ENCODE measurements at places on chromosomes 7 and 10.

DNA sequence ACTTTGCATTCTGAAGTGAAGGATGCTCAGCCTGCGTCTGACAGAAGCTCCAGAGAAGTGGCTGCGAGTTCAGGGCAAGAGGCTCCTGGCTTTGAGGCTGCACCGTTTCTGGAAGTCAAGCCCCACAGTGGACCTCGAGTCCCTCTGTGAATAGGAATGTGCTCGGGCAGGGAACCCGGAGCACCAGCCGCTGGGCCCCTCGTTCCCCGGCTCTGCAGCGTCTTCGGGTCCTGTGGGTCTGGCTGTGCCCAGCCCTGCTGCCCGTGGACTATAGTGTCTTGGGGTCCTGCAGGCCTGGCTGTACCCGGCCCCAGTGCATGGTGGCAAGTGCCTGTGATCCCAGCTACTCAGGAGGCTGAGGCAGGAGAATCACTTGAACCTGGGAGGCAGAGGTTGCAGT, 45.3 kb upstream of the PRKAR1B start:
- DNase-seq, result no peak

DNA sequence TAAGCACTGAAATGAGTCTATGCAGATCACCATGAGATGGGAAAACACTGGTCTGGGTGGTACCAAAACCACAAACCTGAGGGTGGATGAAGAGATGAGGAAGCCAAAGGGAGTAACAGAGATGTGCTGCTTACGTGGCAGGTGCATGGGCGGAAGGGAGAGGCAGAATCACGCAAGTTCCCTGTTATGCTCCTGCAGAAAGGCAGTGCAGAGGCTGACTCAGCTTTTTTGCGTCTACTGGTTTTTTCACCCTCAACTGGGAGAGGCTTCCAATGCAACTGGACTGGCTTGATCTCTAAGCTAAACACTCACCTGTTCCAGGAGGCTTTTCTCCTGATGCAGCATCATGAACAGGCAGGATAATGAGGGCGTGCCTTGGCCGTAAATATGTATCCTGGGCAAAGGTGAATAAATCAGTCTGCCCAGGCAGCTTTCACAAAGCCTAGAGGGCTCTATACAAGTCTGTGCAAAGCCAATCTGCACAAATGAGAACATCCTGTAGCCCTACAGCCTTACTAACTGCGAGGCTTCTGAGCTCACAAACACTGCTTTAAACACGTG, 95.4 kb upstream of the AFAP1L2 start:
- no peak for DNase-seq

- DNase-seq, result no peak
Observed at GRCh38 chr7:92368741-92369140, 78.5 kb upstream of the GATAD1 start.

- no peak for DNase-seq
Observed at GRCh38 chr7:3168370-3168769, 124.7 kb upstream of the CARD11 start.

- no peak for DNase-seq
Observed at GRCh38 chr7:92595281-92595680, 5.1 kb upstream of the FAM133B start.

GRCh38 chr7:108605559-108606201, 36.0 kb downstream of the DNAJB9 start:
- peak; percentile 46 for DNase-seq

DNA sequence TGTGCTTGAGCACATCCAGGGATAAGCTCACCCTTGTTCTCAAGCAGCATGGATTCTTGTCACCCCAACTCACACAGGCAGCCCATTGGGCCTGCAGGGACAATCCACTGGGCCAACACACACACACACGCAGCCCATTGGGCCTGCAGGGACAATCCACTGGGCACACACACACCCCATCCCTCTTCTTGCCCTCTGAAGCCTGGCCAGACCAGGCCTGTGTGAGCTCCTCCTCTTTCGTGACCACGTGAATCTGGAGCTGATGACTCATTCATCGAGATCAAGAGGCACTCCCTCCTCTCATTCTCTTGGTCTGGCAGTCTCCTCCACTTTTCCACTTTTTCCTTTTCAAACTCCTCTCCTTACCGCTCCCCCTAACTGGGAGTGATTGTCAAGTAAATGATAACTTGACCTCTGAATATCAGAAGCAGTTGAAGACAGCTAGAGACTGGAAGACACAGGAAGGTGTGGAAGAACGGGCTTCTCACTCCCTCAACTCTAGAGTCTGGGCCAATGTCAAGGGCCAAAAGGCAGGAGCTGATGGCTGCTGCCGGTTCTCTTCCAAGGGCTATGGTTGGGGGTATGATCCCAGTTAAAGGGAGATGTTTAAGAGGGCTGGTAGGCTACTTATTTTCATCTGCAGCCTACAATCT, 89.7 kb downstream of the HIPK2 start:
- no peak for DNase-seq

DNA sequence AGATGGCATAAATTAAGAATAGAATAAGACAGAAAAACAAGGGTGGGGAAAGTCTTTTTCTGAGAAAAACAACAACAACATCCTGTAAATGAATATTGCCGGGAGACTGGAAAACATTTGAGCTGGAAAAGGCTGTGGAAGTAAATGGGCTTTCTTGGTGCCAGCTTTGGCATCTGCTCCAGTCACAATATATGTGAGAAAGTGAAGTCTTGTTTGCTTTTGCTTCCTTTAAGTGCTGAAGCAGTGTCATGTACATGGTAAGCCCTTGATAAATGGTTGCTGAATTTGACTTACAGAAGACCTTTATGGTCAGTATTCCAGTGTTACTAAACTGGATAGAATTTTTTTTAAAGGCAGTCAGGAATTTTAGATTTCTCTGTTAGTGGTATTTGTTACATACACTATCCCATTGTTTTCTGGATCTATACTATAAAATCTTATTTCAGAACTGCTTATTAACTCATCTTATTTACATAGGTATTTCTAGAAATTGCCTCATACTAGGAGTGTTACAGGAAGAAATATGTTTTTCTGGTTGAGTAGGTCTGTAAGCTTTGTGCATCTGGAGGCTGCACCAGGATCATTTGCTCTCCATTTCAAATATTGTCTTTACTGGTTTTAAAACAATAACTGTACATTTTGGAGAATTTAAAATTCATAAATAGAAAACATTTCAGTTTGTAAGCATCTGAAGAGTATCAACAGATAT, 201.7 kb upstream of the FOXP2 start:
- DNase-seq, result no peak

GRCh38 chr7:148436571-148436970, 154.0 kb upstream of the C7orf33 start:
- no peak for DNase-seq

All from NCI-H526 treated with DMSO at 0.1 percent for 48 hours (cell line).